ENCODE measurements at places on chromosomes 6 and 20.

DNA sequence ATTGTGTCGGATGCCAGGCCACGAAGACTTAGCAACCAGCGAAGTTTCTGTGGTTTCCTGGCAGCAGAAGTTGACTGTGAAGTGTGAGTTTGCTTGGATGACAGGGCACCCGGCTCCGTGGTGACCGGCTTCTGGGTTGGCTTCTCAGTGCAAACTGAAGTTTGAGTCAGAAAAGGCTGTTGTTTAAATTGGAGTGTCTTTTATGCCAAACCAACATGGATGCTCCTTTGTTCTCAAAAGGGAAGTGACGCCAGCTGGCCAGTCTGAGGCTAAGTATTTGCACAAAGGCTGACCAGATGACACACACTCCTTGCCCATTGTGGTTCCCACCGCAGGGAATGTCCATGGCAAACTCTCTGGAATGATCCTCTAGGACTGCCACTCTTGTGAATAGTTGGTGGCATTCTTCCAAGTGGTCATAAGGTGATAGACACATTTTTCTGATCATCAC, 164.8 kb upstream of the QKI start:
- no peak for DNase-seq

DNA sequence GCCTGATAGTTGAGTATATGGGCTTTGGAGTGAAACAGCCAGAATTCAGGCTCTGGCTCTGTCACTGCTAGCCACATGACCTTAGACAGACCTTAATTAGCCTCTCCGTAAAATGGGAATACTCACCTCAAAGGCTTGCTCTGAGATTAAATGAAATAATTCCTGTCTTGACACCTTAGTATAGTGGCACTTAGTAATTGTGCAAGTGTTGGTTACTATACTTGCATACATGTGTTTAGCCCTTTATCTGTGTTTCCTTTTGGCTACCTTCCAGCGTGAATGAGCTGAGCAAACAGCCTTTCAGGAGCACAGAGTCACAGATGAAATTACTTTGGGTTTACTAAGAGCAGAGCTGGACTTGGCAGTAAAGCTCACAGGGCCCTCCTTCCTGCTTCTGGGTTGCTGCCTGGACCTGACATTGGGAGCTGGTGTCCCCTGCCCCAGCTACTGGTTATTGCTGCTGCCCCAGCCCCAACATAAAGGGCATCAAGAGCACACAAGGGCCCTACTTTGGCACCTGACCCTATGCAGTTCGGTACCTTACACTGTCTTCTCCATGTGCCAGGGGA, 32.8 kb downstream of the CD164 start:
- DNase-seq: no peak

- DNase-seq: no peak
Observed at GRCh38 chr6:151961809-151962208, 154.3 kb downstream of the ESR1 start.

DNA sequence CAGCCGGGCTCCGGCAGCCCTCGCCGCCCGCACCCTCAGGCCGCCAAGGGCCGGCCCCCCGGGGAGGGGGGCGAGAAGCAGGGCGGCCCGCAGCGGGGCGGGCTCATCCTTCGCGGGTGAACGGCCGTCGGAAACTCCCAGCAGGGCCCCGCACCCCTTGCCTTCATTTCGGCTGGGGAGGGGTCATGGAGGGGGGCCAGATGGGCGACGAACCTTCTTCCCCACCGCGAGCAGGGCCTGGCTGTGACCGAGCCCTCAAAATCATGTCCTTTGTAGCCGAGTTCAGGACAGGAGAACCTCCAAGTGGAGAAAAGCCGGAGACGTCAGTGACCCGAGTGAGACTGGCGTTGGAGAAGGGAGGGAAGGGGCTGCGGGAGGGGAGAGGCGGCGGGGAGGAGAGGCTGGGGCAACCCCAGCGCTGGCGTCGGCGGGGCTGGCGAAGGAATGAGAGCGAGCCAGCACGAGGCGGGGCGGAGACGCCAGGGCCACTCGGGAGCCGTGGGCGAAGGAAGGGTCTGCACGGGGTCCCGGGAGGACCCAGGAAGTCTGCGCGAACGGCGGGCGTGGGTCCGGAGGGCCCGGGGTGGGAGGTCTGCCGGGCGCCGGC, 571 bp upstream of the FOXC1 start:
- peak; percentile 19 for DNase-seq

- peak; percentile 32 for DNase-seq
Observed at GRCh38 chr6:24743265-24743943, 24.4 kb upstream of the C6orf62 start.

- DNase-seq: no peak
Observed at GRCh38 chr6:45655745-45656476, 278.2 kb upstream of the SUPT3H start.

GRCh38 chr6:41763470-41763869, 16.2 kb downstream of the FRS3 start:
- DNase-seq: no peak

GRCh38 chr20:57471496-57472372, 53.2 kb downstream of the CTCFL start:
- no peak for DNase-seq

GRCh38 chr6:144266091-144266649, 19.0 kb upstream of the UTRN start:
- DNase-seq: no peak

DNA sequence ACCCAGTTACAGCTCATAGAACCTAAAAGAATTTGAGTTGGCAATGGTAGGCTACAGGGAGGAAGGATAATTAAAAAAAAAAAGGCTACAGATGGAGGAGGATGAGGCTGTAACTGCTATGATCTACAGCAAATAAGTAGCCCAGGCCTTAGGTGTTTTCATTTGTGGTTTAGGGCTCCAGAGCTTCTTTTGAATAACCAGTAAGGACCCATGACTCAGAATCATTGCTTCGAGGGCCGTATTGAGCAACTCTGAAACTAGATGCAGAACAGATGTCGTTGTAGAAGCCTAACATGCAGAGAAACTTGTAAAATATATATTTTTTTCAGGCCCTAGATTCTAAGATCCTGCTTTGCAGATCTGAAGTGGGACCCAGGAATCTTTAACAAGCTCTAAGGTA, 19.0 kb upstream of the ASIP start:
- DNase-seq: peak; percentile 7

DNA sequence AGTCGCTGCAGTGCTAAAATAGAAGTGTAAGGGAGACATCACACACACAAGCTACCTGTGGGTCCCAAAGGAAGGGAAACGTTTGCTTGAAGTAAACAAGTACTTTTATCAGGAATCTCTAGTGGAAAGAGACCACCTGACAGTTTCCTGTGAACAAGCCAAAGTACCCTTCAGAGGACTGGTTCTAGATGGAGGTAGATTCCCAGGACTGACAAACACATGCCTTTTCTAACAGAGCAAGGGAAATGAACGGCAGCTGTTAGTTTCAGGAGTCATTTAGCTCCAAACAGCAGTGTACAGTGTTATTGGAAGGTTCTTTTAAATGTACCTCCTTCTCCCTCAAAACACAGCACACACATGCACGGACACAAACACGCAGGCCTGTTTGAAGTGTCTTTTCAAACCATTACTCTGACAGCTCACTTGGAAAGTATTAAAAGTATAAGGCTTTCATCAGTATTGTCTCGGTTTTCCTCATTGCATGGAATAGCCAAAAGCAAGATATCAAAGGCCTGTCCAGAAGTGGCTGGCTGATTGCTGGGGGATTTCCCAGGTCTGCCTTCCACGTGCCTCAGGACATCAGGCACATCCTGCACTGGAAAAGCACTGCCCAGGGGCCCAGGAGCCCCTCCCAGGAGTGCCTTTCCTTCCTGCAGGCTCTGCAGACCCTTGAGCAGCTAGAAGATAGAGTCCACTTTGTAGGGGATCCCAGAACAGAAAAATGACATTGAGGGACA, 393.2 kb upstream of the SOX4 start:
- DNase-seq: no peak

DNA sequence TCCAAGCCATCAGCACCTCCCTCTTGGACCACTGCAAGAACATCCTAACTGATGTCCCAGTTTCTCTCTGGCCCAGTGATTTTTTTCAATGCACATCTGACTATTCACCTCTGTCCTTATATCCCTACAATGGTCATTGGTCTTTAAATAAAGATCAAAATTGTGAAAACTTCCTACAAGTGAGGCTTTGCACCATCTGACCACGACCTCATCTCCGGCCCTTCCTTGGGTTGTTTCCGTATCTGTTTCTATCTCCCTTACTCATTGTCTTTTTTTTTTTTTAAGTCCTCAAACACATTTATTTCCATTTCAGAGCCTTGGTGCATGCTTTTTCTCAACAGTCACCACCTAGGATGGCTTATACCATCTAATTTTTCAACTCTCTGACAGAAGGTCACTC, 88.1 kb downstream of the IPCEF1 start:
- DNase-seq: no peak

DNA sequence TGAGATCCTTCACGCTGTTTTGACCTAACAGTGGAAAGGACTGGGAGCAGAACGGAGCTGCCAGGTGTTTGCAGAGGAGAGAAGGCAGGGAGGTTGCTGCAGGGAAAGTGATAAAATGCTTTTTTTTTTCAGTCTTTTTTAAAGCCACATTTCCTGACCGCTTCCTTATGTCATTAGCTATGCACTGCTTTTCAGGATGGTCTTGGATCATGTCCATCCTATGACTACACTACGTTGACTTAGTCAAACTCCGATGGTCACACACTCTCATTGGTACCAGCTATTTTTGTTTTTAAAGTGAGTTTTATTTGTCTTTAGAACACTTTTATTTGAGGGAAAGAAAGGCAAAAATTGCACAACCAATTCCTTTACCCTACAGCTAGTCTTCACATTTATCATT, 89.2 kb upstream of the EXOC2 start:
- no peak for DNase-seq

DNA sequence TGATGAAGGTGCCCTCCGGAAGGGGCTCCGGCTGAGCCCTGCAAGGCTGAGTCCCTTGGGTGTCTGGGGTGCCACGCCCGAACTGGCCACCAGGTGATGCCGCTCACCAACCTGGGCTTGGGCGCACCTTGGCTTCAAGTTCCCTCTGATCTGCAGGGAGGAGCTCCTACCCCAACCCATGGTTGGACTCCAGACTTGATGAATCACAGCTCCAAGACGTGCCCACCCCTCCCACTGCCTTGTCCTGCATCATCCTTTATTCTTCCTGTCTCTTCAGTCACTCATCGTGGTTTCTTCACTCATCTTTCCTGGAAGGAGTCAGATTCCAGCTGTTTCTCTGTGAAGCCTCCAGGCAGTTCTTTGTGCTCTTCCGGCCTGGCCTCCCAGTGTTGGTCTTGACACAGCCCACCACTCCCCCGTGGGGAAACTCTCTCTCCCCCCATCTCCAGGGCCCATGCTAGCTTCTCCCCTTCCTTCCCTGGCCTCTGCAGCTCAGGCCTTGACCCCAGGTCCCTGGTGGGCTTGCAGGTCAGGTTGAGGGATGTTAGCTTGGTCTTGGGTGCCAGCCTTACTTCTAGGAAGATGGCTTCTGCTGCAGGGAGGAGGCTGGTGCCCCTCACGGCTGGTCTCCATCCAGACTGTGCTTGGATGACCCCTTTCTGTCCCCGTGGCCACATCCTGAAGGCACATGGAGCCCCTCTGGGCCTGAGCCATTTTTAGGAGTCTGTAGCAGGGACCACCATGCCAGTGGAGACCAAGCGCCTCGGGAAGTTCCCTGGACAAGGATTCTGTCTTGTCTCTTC, 2.6 kb upstream of the ZBP1 start:
- peak; percentile 72 for DNase-seq

GRCh38 chr6:36197739-36198221, 1.2 kb downstream of the BRPF3 start:
- peak; percentile 7 for DNase-seq

DNA sequence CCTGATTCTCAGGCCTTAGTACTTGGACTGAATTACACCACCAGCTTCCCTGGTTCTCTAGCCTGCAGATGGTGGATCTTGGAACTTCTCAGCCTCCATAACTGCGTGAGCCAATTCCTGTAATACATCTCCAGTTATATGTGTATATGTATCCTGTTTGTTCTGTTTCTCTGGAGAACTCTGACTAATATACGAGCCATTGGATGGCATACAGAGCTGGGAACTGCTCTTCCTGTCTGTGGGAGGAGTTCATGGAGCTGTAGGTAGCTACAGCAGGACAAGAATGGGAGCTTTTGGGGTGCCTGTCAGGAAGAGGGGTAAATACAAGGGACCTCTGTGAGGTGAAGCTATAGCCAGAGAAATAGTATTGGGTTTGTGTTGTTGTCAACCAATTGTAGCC, 41.2 kb downstream of the TMEM14A start:
- no peak for DNase-seq

DNA sequence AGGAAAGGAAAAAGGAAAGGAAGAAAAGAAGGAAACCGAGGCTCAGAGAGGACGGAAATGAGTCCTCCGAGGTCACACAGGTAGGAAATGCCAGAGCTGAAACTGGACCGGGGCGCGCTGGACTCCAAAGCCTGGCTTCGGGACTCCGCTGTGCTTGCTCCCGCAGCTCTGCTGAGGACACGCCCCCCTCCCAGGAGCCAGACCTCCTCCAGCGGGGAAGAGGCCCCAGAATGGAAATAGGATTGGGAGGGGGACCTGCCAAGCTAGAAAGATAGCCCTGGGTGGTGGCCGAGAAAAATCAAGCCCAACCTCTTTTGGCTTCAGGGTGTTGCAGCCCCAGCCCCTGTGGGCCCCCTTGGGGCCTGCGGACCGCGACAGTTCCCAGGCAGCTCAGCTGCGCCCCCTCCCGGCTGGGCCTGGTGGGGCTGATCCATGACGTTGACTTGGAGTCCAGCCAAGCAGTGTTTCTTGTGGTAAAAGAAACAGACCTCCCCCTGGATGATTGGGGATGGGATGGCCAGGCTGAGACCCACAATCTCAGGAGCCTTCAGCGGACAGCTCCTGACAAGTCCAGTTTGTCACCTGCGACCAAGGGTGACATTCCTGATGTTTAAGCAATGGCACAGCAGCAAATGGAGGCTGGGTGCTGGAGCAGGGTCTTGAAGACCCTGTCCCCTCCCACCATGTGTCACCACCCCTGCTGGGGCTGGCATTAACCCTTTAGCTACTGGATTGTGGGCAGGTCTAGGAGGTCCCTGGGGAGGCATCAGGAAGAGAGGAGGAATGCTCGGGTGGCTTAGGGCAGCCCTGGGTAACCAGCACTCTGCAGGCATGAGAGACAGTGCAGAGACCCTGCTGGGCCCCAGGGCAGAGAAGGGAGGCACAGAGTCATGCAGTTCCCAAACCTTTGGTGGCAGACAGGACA, 55.4 kb downstream of the RIPOR3 start:
- DNase-seq: peak; percentile 73

GRCh38 chr6:119627908-119628669, 278.5 kb upstream of the MAN1A1 start:
- no peak for DNase-seq

GRCh38 chr20:1224205-1224890, 1.5 kb upstream of the RAD21L1 start:
- no peak for DNase-seq

GRCh38 chr6:104325341-104326172, 534.2 kb downstream of the HACE1 start:
- no peak for DNase-seq
